ENCODE measurements at places on chromosomes 6 and 20. TPM values are rescaled to one million over a fixed set of nuclear protein-coding genes. Genes with fewer than 3 reads are reported as not detected.

- H3K36me3 ChIP-seq: no peaks in the 10 kb centered on the region
- no peak for DNase-seq
- H3K4me3 ChIP-seq: no peak overlapping the region
- no peaks in the 10 kb centered on the region for H3K4me1 ChIP-seq
- no peak overlapping the region for H3K27ac ChIP-seq
- no peaks in the 10 kb centered on the region for H3K27me3 ChIP-seq
Observed at GRCh38 chr6:97978855-97979271, 695.8 kb upstream of the MMS22L start.

Gene HLA-DPA1
- 58.7 TPM for total RNA-seq

GRCh38 chr6:159615918-159616317, 77.1 kb downstream of the SOD2 start:
- H3K4me1 ChIP-seq: no peaks in the 10 kb centered on the region
- no peaks in the 10 kb centered on the region for H3K27me3 ChIP-seq
- no peak overlapping the region for H3K4me3 ChIP-seq
- no peaks in the 10 kb centered on the region for H3K36me3 ChIP-seq
- DNase-seq: no peak

Gene HMGN3
- total RNA-seq: 31.0 TPM

Gene MRAP2
- 14.6 TPM for total RNA-seq

DNA sequence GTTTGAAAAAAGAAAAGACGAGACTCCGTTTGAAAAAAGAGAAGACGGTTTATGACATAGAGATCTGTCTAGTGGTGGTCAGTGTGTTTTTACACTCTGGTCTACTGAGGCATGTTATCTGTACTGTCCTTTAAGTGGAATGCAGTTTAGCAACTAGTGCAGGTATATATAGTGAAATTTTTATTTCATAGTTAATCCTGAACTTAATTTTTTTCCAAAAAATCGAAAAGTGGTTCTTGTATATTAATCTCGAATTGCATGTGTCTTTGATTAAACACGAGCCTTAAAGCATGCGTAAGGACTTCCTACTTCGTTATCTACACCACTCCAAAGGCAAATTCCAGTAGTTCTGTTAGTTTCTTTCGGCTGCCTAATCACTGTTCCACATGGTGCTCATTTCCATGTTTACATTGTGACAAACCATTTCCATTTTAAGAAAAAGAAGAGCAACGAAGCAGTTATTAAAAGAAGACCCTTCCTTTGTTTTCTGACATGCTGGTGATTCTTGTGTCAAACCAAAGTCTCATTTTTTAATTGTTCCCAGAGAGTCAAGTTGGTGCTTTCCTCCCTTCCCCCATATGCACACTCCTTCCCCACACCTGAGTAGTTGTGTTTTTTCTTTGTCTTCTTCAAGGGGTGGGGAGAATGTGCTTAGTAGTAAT, 2.3 kb downstream of the SNX9 start:
- H3K4me1 ChIP-seq: peaks cover 3% of the 10 kb centered on the region
- no peak overlapping the region for H3K27ac ChIP-seq
- no peaks in the 10 kb centered on the region for H3K27me3 ChIP-seq
- H3K4me3 ChIP-seq: no peak overlapping the region
- no peaks in the 10 kb centered on the region for H3K36me3 ChIP-seq

Gene NRN1
- 4.5 TPM for total RNA-seq

Gene TGM3
- total RNA-seq: 0.27 TPM

Gene ADGB
- 0.72 TPM for total RNA-seq

- peaks cover 30% of the 10 kb centered on the region for H3K4me1 ChIP-seq
- H3K27ac ChIP-seq: peak overlapping the region; percentile 72
- DNase-seq: peak; percentile 94
Observed at GRCh38 chr20:48682529-48683363, 145.1 kb downstream of the PREX1 start.

- no peaks in the 10 kb centered on the region for H3K4me1 ChIP-seq
- H3K4me3 ChIP-seq: peak overlapping the region; percentile 35
- no peak overlapping the region for H3K27ac ChIP-seq
- H3K36me3 ChIP-seq: no peaks in the 10 kb centered on the region
- peak; percentile 57 for DNase-seq
- H3K27me3 ChIP-seq: peaks cover 39% of the 10 kb centered on the region
Observed at GRCh38 chr6:77466055-77466450, 2.8 kb upstream of the HTR1B start.

DNA sequence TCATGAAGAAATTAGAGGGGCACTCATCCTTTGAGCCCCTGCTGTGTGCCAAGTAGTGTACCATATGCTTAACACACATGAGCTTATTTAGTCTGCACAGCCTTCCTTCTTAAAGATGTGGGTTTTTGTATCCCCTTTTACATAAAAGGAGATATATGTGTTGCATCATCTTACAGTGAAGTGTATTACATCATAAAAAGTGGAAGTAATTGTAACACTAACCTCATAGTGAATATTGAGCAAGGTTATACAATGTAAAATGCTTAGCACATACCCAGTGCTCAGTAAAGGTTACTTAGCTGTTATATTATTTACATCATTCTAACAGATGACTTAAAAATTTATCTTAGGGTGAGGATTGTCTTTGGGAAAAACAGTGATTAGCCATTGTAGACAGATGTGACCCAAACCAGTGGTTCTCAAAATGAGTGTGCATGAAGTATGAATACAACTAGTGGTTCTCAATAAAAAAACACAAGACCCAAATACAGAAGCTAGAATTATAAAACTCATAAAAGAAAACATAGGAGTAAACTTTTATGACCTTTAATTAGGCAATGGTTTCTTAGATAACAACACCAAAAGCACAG, 3.8 kb upstream of the PIGU start:
- H3K36me3 ChIP-seq: no peaks in the 10 kb centered on the region
- H3K27me3 ChIP-seq: no peaks in the 10 kb centered on the region
- DNase-seq: no peak
- H3K4me1 ChIP-seq: peaks cover 3% of the 10 kb centered on the region
- no peak overlapping the region for H3K27ac ChIP-seq

- no peak overlapping the region for H3K4me3 ChIP-seq
- no peaks in the 10 kb centered on the region for H3K27me3 ChIP-seq
- no peaks in the 10 kb centered on the region for H3K4me1 ChIP-seq
- no peaks in the 10 kb centered on the region for H3K36me3 ChIP-seq
- no peak for DNase-seq
Observed at GRCh38 chr6:159772196-159772595, 10.4 kb downstream of the ACAT2 start.

DNA sequence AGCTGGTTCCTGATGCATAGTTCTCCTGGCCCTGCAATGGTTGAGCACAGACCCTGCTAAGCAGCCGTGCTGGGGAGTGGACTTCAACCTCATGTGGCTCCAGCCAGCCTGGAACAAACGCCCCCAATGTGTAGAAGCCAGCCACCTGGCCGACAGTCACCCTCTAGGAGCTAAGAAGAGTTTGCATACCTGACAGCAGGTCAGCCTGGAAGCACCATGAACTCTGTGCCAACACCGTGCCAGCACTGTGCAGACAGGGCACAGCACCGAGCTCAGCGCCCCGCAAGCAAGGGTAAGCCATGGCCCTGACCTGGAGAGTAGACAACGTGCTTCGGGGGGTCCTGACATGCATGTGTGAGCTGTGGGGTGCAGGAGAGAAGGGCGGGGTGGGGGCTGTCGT, 356.3 kb downstream of the ZFAND3 start:
- no peak overlapping the region for H3K27ac ChIP-seq
- DNase-seq: no peak
- no peaks in the 10 kb centered on the region for H3K36me3 ChIP-seq
- peaks cover 7% of the 10 kb centered on the region for H3K4me1 ChIP-seq
- no peaks in the 10 kb centered on the region for H3K27me3 ChIP-seq

GRCh38 chr6:149884215-149884614, 13.7 kb downstream of the RAET1E start:
- H3K27ac ChIP-seq: no peak overlapping the region
- H3K36me3 ChIP-seq: no peaks in the 10 kb centered on the region
- DNase-seq: no peak
- no peaks in the 10 kb centered on the region for H3K4me1 ChIP-seq
- H3K4me3 ChIP-seq: no peak overlapping the region
- H3K27me3 ChIP-seq: no peaks in the 10 kb centered on the region

DNA sequence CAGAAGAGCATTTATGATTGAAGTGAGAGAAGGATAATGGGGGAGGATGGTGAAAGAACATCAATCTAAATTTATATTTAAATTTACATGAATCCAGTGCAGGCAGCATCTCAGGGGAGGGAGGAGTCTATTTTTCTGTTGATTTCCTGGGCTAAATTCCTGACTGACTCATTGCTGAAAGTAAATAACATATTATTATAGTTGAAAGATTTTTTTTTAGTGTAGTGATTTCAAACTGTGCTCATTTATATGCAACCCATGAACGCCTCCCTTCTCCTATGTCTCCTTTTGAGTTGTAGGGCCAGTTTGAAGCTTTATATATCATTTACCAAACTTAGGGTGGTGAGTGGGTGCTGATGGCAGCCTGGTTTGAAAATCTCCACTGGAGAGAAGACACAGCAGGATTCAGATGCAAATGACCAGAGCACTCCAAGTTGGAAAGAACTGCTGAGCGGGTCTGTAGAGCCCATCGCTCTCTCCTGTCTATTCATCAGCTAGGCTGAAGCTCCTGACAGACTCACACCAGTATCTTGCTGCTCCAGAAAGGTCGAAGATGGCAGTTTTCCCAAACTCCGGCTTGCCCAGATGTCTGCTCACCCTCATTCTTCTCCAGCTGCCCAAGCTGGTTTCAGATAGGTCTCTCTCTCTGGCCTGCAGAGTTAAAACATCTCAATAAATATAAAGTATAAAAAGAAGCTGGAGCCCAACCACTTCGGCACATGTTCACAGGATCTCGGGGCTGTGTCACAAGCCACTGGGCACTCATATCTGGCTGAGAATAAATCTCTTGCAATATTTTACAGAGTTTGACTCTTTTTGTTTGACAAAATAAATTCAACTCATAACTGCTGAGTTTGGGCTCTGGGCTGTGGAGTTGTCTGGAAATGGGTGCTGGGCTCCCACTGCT, 18.3 kb downstream of the BTN2A1 start:
- no peak overlapping the region for H3K4me3 ChIP-seq
- H3K36me3 ChIP-seq: no peaks in the 10 kb centered on the region
- no peaks in the 10 kb centered on the region for H3K27me3 ChIP-seq
- H3K27ac ChIP-seq: peak overlapping the region; percentile 13
- H3K4me1 ChIP-seq: peaks cover 7% of the 10 kb centered on the region

Gene RFX6
- total RNA-seq: 0.59 TPM

Gene SLC18B1
- total RNA-seq: 11.8 TPM

DNA sequence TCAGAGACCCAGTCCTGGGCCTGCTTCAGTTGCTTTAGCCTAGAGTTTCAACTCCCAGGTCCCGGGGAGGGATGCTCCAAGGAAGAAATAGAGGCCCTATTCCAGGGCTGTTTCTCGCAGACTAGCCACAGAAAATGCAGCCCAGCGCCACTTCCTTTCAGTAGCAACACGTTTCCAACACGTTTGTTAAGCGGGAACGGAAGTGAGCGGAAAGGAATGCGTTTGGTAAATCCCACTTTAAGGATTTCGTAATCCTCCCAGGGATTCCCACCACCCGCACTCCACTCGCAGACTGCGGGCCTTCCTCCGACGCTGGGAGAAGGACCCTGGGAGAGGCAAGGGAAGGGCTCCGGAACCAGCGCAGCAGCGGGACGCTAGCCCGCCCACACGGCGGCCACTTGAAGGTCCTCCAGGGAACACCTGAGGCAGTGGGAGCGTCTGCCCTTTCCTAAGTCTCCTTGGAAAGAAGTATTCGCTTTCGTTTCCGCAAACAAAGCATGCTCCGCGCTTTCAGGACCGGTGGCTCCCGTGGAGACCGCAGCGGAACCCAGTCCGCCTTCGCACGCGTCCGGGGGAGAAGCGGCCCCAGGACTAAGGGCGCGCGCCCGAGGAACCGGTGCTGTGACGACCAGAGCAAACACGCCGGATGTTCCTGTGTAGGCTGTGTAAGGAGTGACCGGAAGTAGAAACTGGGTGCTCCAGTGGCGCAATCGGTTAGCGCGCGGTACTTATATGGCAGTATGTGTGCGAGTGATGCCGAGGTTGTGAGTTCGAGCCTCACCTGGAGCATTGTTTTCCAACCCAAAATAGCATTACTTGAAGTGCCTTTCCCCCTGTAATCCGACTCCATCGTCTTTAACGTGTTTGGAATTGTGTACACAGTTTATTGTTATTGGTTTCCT, 227.6 kb upstream of the PRSS16 start:
- H3K36me3 ChIP-seq: no peaks in the 10 kb centered on the region
- H3K4me3 ChIP-seq: peak overlapping the region; percentile 57
- DNase-seq: peak; percentile 86
- H3K4me1 ChIP-seq: no peaks in the 10 kb centered on the region
- peak overlapping the region; percentile 77 for H3K27ac ChIP-seq

DNA sequence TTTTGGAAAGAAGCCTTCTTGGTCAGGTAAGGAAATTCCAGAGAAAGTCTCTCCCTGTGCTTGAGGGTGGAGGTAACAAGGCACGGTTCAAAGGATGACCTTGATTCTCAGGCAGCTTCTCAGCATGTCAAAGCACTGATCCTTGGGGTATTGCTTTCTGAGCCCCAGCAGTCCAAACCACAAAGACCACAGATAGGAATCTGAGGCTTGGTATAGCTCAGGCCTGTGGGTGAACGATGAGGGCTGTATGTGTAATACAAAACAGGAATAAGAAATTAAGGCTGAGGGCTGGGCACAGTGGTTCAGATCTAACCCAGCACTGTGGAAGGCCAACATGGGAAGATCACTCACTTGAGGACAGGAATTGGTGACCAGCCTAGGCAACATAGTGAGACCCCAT, 70.2 kb upstream of the SLC22A1 start:
- H3K4me3 ChIP-seq: no peak overlapping the region
- DNase-seq: no peak
- H3K36me3 ChIP-seq: peaks cover 20% of the 10 kb centered on the region
- H3K4me1 ChIP-seq: no peaks in the 10 kb centered on the region
- H3K27ac ChIP-seq: no peak overlapping the region

GRCh38 chr20:38355161-38356012, 9.1 kb downstream of the LBP start:
- no peaks in the 10 kb centered on the region for H3K4me1 ChIP-seq
- H3K27me3 ChIP-seq: no peaks in the 10 kb centered on the region
- no peaks in the 10 kb centered on the region for H3K36me3 ChIP-seq
- no peak for DNase-seq
- no peak overlapping the region for H3K27ac ChIP-seq
- H3K4me3 ChIP-seq: no peak overlapping the region

- no peak for DNase-seq
- no peak overlapping the region for H3K27ac ChIP-seq
- H3K4me1 ChIP-seq: no peaks in the 10 kb centered on the region
- no peaks in the 10 kb centered on the region for H3K36me3 ChIP-seq
Observed at GRCh38 chr20:33408716-33409654, 7.7 kb upstream of the CDK5RAP1 start.

DNA sequence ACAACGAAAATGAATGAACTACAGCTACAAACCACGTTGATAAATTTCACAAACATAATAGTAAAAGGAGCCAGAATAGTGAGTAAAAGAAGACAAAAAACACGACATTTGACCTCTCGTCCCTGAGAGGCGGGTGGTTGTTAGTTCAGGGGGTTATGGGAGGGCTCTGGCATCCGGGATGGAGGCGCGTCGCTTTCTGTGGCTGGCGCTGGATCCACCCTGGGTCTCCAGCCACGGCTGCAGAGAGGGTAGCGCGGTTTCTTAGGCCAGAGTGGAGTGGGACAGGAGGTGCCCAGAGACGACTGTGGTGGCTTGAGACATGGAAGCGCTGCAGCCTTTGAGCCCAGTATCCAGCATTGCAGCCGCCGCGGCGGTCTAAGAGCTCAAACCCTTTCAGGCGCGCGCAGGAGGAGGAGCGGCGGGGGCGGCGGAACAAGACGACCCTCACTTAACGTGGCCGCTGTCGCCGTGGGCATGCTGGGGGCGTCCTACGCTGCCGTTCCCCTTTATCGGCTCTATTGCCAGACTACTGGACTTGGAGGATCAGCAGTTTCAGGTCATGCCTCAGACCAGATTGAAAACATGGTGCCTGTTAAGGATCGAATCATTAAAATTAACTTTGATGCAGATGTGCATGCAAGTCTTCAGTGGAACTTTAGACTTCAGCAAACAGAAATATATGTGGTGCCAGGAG, 3.7 kb upstream of the ZSCAN23 start:
- DNase-seq: no peak
- no peak overlapping the region for H3K27ac ChIP-seq
- no peaks in the 10 kb centered on the region for H3K4me1 ChIP-seq

Data from colonic mucosa (tissue), 4 donors.